ENCODE measurements at places on chromosomes 7 and 10.

DNA sequence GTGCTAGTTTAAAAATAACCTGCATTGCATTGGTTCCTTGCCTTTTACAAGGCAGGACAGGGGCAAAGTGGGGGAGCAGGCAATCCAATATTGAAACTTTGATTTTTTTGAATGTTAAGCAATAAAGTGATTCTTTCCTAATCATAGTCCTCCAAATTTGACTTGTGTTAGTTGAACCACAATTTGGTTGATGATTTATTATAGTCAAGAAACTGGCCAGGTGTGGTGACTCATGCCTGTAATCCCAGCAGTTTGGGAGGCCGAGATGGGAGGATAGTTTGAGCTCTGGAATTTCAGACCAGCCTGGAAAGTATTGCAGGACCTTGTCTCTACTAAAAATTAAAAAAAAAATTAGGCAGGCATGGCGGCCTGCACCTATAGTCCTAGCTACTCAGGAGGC is 27.9 kb upstream of the ABLIM1 start:
- DNase-seq: no peak

GRCh38 chr7:26153241-26153822 is 1.3 kb downstream of the NFE2L3 start:
- no peak for DNase-seq

DNA sequence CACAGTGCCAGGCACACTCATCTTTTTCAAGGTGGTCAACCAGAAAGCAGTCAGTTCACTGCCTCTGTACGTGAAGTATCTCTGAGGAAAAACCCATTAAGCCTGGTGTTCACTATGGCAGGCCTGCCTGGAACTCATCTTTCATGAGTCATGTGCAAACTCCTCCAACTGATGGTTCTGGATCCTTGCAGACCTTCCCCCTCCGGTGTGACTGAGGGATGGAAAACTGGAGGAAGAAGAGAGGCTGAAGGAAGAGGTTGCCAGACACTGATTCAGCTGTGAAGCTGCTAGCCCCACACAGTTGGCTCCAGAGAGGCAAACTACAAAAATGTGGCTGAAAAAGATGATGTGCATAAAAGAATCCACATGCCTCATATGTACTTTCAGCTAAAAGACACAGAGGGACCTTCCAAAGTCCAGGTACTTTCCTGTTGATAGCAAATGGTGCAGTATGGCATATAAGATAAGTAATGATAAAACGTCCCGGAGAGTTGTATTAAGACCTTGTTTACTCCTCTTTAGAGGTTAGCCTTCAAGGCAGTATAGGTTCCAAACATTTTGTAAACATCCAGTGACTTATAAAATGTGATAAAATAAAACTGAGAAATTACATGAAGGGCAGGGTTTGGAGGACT is 2.7 kb downstream of the CYP3A5 start:
- no peak for DNase-seq

DNA sequence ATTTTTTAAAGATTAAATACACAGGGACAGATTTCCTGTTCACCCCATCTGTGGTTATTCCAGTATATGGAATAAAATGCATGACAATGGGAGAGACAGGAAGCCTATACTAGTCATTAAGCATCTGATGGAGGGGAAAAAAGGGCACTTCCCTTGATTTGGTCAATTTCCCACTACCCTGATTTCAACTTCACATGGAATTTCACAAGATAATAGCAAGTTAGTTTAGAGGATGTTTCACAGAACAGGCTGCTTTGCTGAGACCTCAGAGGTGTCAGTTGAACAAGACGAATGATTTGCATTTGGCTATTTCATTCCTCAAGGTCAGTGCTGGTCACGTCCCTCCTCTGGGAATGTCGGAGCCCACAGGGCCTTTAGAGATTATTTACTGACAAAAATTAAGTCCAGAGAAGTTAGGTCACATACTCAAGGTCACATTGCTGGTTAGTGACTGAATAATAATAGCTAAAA is 4.7 kb upstream of the ITPRIP start:
- no peak for DNase-seq

DNA sequence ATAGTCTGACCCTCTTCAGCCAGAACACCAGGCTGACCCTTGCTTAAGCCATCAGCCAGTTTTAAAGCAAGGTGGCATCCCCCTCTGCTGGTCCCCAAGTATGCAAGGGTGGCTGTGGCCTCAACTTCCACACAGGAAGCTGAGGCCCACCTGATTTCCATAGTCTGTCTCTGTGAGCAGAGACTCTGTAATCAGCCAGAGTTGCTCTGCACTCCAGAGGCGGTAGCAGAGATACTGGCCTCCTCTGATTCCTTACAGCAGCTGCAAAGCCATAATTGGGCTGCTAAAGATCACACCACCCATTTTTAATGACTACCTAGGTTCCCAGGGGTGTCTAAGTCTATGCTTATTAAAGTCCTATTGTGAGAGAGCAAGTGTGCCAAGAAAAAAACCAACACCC is 1.8 kb downstream of the PDAP1 start:
- no peak for DNase-seq

GRCh38 chr7:49771427-49772176 is 1.8 kb upstream of the VWC2 start:
- DNase-seq: no peak

DNA sequence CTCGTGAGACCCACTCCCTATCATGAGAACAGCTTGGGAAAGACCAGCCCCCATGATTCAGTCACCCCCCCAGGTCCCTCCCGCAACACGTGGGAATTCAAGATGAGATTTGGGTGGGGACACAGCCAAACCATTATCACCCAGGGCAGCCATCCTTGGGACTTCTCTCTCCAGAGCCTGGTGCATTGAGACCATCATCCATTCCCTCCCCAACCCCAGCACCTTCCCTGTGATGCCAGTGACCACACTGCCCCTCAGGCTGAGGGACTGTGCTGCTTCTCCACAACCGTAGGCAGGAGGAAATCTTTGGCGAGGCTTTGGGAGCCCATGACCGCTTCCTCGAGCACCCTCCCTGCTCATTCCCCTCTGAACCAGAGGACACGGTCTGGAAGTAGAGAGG is 64.4 kb downstream of the TACC2 start:
- DNase-seq: no peak

- no peak for DNase-seq
These were observed 17.6 kb downstream of the KRIT1 start for GRCh38 chr7:92228100-92228499.

DNA sequence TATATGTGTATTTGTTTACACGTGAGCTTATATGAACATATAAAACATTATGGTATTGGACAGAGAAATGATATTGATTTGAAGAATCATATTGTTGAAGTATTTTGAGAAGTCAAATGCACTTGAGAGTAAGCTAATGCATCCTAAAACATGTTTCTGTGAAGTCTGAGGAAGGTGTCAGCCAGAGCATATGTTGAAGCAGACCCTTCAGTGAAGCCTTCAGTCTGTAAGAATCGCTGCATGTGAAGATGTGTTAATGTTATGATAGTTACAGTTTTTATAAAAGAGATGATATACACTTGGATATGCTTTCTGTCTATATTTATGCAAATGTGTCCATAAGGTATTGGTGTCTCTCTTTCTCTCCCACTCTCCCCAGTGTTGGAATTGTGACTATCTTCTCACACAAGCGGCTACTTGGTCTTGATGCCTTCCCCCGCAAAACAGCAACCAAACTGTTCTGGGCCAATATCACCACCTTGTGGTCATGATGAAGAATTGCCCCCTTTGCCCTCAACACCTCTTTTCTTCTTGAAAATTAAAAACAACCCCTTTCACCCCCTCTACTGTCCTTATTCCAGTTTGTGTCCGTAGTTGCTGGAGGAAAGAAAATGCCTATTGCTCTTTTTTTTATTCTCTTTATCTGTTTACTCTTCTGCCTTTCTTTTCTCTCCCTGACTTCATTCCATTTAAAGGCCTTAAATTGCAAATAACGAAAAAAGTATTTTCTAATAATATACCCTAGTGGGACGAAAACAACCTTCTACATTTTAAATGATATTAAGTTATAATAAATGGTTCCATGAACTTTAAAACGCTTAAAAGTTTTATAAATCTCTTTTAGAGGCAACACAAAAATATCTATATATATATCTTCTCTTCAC is 64.9 kb downstream of the IKZF1 start:
- DNase-seq: no peak

DNA sequence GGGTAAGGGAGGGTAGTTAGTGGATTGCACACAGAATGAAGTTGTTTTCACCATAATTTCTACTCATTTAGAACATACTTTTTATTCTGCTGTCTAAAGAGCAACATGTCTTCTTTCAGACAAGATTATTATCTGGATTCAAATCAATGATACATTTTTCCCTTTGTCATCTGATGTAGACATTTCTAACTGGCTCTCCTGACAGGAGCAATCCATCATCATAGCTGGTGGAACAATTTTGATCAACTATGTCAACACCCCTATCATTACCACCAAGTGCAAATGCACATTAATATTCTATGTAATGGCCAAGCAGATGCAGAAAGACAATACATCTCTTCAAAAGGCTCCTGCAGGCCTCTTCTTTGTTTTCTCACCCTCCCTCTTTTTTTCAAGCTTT is 672.9 kb upstream of the LRRTM3 start:
- no peak for DNase-seq

- no peak for DNase-seq
These were observed 244.1 kb downstream of the PTPRN2 start for GRCh38 chr7:158343526-158343925.

GRCh38 chr7:12630513-12630819 is 57.0 kb upstream of the ARL4A start:
- peak; percentile 43 for DNase-seq

DNA sequence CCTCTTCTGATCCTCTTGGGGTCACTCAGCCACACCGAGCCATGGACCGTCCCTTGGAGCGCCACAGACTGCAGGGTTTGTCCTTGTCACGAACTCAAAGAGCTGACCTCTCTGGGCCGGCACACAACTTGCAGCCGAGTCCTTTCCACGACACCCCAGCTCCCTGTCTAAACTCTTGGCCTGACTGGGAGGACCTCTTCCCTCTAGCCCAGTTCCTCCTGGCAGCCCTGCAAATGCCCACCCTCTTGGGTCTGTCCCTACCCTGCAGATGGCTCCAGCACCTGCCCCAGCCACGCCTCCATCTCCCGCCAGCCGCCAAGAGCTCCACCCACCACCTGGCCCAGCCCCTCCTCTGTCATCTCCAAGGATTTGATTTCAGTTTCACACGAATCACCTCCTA is 339.2 kb downstream of the DNAJB6 start:
- DNase-seq: no peak

DNA sequence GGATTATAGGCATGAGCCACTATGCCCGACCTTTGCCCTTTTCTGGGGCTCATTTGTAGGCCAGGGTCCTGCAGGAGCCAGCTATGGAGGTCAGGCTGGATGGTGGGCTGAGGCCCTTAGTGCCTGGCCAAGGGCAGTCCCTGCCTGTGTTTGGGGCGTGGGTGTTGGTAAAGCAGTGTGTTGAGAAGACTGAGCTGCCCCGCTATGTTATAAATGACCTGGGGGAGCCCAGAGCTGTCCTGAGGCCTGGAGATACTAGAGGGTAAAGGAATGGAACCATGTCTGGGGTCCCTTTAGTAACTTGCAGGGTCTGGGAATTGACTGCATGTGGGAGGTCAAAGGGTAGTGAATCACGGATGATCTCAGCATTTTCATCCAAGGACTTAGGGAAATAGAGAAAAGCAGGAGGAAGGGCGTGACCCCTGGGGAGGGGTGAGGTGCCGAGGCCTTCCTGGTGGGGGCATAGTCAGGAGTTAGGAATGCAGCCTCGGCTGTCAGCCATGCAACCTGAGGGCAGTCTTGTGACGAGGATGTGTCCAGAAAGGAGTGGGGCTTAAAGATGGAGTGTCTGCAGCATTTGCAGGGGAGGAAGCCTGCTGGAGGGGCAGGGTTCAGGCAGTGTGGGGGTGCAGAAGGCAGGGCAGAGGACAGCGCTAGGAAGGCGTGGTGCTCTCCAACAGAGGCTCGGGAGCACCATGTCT is 31.5 kb downstream of the TMEM248 start:
- no peak for DNase-seq

GRCh38 chr7:4166340-4166739 is 515.8 kb upstream of the FOXK1 start:
- no peak for DNase-seq

DNA sequence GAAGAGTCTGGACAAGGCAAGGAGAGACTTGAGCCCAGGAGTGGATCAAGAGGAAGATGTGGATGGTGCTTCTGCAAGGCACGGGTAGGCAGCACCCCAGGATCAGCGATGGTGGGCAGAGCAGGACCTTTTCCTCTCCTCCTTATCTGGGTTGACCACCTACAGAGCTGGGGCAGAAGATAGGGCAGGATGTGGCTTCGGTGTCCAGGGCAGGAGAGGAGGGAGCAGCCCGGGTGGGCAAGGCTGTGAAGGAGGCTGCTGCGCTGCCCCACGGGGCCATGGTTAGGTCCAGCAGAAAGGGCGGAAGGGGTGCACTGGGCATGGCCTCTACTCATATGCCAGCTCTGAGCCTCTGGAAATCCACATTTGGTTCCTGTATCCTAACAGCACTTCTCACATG is 20.0 kb upstream of the PARP12 start:
- no peak for DNase-seq

- no peak for DNase-seq
These were observed 28.5 kb downstream of the FRMPD2 start for GRCh38 chr10:48245977-48246376.

- no peak for DNase-seq
These were observed 339.1 kb downstream of the ATRNL1 start for GRCh38 chr10:115432188-115432819.

DNA sequence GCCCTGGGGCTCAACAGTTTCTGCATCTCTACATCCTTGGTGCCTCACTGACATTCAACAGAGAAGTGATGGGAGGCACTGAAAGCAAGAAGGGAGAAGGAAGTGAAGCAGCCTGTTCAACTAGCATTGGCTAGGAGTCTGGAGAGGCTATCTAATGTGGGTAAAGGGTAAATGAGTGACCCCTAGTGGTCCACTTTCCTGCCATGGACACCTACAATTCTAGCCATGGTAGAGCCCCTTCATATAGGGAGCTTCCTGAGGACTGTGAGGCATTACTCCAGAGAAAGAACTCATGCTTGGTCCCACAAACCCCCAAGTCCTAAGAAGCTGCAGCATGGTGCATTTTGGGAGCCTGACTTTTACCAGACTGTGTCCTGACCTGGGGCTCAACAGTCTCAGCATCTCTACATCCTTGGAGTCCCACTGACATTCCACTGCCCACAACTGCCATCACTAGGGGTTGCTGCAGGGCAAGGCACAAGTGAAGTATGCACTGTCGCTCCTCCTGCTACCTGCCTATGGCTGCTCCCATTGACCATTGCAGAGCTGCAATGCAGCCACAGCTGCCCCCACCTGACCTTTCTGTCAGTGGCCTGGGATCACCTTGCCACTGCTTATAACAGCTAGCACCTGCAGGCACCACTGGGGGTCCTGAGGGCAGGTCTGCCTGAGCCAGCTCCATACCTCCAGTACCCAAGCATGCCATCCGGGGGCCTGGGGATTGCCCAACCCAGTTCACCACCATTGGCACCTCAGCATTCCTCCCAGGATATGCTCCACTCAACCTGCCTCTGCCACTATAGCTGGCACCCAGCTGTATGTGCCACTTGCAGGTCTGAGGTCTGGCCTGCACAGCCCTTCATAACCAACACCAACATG is 44.1 kb upstream of the CDK6 start:
- DNase-seq: no peak

GRCh38 chr10:43262902-43263466 is 3.9 kb downstream of the RASGEF1A start:
- no peak for DNase-seq
